Spinal cord (tissue), 10 donors: ENCODE measurements at places on chromosomes 7 and 10. TPM values are rescaled to one million over a fixed set of nuclear protein-coding genes. Genes with fewer than 3 reads are reported as not detected.

GRCh38 chr7:75888464-75889222 is 9.8 kb downstream of the RHBDD2 start:
- DNase-seq: no peak

- peak; percentile 40 for DNase-seq
Measured at GRCh38 chr7:2802504-2803341, 41.4 kb downstream of the GNA12 start.

The SPDYE2B gene
- total RNA-seq: not detected

The JAZF1 gene
- total RNA-seq: 20.7 TPM

The NHLRC2 gene
- 23.4 TPM for total RNA-seq

The KRIT1 gene
- 72.5 TPM for total RNA-seq

The C10orf53 gene
- total RNA-seq: 0.11 TPM

The RASA4 gene
- total RNA-seq: 30.9 TPM
